ENCODE measurements at places on chromosomes 5 and 9.

- no peaks in the 10 kb centered on the region for H3K36me3 ChIP-seq
- H3K4me1 ChIP-seq: peaks cover 5% of the 10 kb centered on the region
- H3K4me3 ChIP-seq: no peak overlapping the region
- DNase-seq: no peak
Observed at GRCh38 chr5:111557686-111558085, 45.4 kb upstream of the STARD4 start.

DNA sequence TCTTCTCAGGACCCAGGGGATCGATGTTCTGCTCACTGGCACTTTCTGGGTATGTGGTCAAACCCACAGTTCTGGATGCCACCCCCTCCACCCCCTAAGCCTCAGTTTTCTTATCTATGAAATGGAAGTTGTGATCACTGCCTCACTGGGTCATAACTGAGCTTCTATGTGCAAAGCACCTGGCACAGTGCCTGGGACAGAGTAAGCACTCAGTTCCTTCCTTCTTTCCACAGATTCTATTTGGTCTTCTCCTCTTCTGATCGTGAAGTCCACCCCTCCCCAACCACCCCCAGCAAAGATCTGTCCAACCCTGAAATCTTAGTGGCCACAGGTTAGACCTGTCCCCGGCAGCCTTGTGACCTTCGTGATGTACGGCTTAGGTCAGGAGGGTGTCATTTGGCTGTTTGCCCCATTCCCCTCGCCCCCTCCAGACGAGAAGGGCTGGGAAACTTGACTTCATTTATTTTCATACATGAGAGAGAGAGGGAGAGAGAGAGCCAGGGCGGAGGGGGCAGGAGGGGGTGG lies 181.4 kb downstream of the FGF18 start:
- H3K27ac ChIP-seq: no peak overlapping the region
- no peaks in the 10 kb centered on the region for H3K36me3 ChIP-seq
- H3K27me3 ChIP-seq: no peaks in the 10 kb centered on the region
- no peaks in the 10 kb centered on the region for H3K4me1 ChIP-seq
- no peak for DNase-seq
- H3K4me3 ChIP-seq: no peak overlapping the region

- no peaks in the 10 kb centered on the region for H3K36me3 ChIP-seq
- no peak for DNase-seq
- peaks cover 7% of the 10 kb centered on the region for H3K4me1 ChIP-seq
- no peak overlapping the region for H3K4me3 ChIP-seq
Observed at GRCh38 chr5:172542651-172543131, 88.4 kb upstream of the SH3PXD2B start.

DNA sequence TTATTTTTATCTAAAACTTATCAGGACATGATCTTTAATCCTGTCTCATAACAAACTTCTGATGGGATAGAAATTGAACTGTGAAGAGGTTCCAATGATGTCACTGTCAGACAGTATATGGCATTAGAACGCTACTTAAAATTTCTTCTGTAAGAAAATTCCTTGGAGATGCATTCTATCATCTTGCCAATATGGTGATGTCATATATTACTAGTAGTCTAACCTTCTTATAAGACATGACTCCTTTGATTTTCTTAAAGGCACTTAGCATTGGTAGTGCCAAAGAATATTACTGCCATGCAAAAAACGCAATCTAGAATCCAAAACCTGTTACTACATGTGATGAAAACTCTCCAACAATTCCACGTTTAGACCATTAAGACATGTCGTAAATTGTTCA lies 131.1 kb downstream of the SLC25A46 start:
- no peak overlapping the region for H3K4me3 ChIP-seq
- H3K36me3 ChIP-seq: no peaks in the 10 kb centered on the region
- no peaks in the 10 kb centered on the region for H3K27me3 ChIP-seq
- no peak for DNase-seq
- no peaks in the 10 kb centered on the region for H3K4me1 ChIP-seq
- no peak overlapping the region for H3K27ac ChIP-seq

GRCh38 chr5:140391312-140391711 lies 10.3 kb upstream of the ANKHD1 start:
- no peak overlapping the region for H3K4me3 ChIP-seq
- no peak for DNase-seq
- no peaks in the 10 kb centered on the region for H3K36me3 ChIP-seq
- H3K27ac ChIP-seq: no peak overlapping the region
- no peaks in the 10 kb centered on the region for H3K27me3 ChIP-seq

GRCh38 chr9:128987805-128988204 lies 40.3 kb downstream of the NUP188 start:
- no peaks in the 10 kb centered on the region for H3K4me1 ChIP-seq
- H3K36me3 ChIP-seq: peaks cover 97% of the 10 kb centered on the region
- H3K27me3 ChIP-seq: no peaks in the 10 kb centered on the region
- H3K4me3 ChIP-seq: no peak overlapping the region
- DNase-seq: no peak

Data from neuronal stem cell (in vitro differentiated cells).